ENCODE measurements at places on chromosomes 3 and 15.

GRCh38 chr3:187919048-187919447 lies 173.8 kb upstream of the BCL6 start:
- peak; percentile 20 for DNase-seq

DNA sequence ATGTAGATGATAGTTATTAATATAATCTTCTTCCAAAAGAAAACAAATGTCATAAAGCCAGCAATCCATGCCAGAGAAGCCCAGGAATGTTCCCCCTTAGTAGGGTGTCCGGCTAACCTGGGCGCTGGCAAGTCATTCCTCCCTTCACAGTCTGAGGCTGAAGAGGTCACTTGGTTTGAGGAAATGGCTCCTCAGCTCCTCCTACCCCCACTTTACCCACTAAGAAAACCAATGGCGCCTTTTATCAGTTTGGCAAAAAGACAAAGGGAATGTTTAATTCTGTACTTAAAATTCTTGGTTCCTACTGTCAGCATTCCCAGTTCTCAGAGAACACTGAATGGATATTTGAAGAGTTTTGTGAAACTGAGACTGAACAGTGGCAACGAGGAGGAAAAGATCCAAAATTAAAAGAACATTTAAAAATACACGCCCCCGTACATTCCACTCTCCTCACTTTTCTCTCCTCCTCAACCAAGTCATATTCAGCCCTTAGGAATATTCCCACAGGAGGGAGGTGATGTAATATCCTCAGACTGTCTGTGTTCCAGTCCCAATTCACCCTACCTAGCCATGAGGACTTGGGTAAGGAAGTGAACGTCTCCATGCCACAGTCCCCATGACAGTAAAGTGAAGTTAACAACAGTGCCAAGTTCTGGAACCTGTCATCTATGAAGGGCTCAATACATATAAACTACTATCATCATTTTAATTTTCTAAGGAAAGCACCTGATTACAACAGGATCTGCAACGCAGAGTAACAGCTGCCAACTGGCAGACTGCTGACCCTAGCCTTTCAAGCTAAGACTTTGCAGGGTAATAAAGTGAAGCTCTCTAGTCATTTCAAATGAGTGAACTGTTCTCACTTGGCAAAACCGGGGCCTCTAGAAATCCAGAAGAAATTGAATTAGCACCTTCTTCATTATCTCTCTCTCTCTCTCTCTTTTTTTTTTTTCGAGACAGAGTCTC lies 234.5 kb upstream of the ICE2 start:
- no peak for DNase-seq

GRCh38 chr3:149332227-149332765 lies 1.1 kb downstream of the TM4SF18 start:
- no peak for DNase-seq

GRCh38 chr15:63430766-63431451 lies 49.3 kb upstream of the CA12 start:
- no peak for DNase-seq

GRCh38 chr15:90664650-90665287 lies 52.4 kb upstream of the BLM start:
- DNase-seq: no peak

DNA sequence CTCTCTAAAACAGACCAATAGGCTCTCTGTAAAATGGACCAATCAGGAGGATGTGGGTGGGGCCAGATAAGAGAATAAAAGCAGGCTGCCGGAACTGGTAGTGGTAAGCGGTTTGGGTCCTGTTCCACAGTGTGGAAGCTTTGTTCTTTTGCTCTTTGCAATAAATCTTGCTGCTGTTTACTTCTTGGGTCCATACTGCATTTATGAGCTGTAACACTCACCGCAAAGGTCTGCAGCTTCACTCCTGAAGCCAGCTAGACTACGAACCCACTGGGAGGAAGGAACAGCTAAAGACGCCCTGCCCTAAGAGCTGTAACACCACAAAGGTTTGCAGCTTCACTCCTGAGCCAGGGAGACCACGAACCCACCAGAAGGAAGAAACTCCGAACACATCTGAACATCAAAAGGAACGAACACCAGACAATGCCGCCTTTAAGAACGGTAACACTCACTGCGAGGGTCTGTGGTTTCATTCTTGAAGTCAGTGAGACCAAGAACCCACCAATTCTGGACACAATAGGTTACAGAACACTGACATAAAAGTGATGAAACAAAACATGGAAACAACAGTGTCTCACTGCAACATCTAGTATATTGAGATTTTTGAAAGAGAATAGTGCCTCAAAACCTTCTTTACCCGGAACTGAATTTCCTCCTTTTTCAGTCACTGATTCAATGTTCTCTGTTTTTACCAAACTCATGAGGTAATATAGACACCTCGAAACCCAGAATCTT lies 28.8 kb upstream of the PLSCR2 start:
- DNase-seq: no peak

GRCh38 chr3:99638167-99638948 lies at the start of gene COL8A1:
TSS of gene COL8A1 (plus strand) at chr3:99638594. CDS start at chr3:99790683, 152,089 bp downstream.
- no peak for DNase-seq

GRCh38 chr3:31235062-31235700 lies 297.5 kb upstream of the STT3B start:
- DNase-seq: no peak

GRCh38 chr15:50176869-50177268 lies 5.1 kb upstream of the SLC27A2 start:
- DNase-seq: no peak

DNA sequence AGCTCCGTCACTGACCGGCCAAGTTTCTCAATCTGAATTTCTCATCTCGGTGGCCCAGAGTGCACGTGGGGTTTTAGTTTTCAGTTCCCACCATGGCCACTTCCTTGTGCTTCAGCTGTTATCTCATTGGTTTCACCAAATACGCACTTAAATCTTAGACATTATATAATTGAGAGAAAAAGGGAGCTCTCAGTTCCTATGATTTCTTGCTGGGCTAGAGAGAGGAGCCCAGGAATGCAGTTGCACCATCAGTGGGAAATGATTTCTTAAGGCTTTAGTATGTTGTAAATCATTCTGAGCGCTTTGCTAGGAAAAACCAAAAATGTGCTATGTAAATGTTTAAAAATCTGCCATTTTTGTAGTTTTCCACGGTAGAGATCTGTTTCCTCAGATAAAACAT lies 53.2 kb downstream of the OXNAD1 start:
- no peak for DNase-seq

GRCh38 chr15:81400640-81401236 lies 26.7 kb upstream of the TMC3 start:
- DNase-seq: peak; percentile 16

GRCh38 chr15:81573098-81573746 lies 199.2 kb upstream of the TMC3 start:
- DNase-seq: no peak

DNA sequence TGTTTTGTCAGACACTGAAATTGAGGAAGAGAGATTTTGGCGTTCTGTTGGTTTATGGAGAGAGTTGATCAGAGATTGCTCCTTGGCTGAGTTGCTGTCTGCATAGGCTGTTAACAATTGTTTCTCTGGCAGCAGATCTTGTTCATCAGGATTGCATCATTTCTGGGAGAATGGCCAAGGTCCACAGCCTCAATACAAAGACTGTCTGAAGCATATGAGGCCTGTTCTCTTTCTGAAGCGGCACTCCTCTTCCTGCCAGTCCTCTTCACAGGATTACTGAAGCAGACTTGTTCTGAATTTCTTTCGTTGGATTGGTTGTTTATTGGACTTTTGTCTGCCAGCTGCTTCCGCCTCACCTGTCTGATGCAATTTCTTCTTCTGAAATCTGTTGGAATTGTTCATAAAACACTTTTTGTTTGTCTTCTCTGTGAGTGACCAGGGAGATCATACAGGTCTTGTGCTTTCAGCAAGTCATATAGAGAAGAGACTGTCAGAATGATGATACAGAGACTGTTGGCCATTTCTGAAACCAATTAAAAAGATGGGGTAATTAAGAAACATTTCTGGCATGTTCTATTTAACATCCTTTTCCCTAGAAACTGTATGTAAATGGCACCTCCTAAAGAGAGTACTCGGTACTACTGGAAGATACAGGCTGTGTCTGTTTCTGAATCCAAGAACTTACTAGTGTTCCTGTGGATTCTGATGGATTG lies 25.5 kb downstream of the SETD5 start:
- DNase-seq: no peak

- no peak for DNase-seq
Observed at GRCh38 chr3:193812791-193813500, 219.9 kb downstream of the OPA1 start.

DNA sequence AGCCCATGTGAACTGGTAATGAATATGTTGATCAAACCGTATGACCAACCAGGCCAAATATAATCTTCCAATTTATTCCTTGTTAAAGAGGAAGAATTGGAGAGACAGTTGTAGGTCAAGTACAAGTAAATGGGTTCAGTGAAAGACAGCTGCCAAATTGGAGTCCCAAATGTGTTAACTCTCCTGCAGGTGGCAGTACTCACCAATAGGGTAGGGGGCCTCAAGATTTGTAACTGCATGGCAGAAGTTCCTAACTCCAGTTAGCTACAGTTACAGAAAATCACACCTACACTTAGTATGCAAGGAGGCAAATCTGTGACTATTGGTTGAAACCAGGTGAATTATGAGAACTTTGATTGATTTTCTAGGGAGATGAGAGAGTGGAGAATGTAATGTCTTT lies 278.0 kb downstream of the ZBBX start:
- DNase-seq: no peak

DNA sequence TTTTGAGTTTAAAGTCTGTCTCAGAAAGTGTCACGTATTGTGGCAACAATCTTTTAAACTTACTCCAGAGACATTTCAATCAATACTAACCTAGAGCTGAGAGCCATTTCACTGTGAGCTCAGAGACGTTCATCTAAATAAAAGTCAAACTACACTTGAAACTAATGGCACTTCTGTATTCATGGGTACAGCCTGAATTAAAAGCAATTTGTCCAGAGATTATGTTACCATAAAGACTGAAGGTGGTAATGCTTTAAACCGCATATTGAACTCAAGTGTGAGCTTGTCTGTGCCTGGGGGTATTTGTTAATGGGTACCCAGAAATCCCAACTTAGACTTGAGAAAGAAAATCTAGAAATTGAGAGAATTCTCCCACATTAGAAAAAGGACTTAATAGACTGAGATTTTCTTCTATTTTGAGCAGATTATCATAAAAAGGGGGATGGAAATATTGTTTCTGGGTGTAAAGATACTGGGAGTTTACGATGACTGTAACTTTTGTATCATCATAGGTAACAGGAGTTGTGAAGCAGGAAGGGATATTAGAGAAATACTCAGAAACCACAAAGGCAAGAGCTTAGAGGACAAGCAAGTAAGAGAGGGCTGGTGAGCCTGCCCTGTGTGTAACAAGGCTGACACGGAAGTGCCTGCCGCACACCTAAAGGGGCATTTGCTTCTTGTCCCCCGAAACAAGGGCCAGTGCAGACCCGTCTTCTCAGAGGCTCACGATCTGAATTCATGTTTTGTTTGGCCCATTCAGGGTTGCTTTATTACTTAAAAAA lies 36.9 kb downstream of the LRIG1 start:
- DNase-seq: no peak

DNA sequence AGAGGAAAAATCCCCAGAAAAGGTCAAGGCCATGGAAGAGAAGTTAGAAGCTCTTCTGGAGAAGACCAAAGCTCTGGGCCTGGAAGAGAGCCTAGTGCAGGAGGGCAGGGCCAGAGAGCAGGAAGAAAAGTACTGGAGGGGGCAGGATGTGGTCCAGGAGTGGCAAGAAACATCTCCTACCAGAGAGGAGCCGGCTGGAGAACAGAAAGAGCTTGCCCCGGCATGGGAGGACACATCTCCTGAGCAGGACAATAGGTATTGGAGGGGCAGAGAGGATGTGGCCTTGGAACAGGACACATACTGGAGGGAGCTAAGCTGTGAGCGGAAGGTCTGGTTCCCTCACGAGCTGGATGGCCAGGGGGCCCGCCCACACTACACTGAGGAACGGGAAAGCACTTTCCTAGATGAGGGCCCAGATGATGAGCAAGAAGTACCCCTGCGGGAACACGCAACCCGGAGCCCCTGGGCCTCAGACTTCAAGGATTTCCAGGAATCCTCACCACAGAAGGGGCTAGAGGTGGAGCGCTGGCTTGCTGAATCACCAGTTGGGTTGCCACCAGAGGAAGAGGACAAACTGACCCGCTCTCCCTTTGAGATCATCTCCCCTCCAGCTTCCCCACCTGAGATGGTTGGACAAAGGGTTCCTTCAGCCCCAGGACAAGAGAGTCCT lies 9.0 kb downstream of the MAP1A start:
- no peak for DNase-seq

DNA sequence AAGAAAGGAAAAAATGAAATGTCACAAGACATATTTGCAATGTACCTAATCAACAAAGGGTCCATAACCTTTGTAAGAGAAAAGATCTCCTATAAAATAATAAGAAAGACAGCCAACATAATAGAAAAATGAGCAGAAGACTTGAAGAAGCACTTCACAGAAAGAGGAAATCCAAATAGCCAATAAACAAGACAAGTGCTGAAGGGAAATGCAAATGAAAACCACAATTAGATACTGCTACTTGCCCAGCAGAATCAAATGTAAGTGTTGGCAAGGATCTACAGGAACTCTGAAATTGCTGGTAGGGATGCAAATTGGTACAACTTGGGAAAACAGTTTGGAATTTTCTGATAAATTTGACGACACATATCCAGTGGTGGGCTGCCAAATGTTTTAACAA lies 15.1 kb upstream of the TOPAZ1 start:
- no peak for DNase-seq

DNA sequence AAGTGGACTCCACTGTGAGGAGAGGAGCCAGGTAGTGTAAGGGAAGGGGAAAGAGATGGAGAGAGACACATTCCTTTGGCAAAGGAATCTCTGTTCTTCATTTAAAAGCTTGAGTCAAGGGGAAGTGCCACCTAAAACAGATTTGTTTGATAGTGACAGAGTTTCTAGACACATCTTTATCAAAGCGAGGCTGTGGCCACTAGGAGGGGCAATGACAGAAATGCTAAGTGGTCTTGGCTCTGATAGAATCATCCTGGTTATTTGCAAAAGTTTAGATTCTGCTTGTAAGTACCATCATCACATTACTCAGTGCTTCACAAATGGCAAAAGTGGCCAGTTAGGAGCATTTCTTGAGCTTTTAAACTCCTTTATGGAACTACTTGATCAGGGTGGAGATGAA lies 261.4 kb downstream of the CNTN3 start:
- no peak for DNase-seq

GRCh38 chr3:175005881-175006280 lies 146.7 kb downstream of the NAALADL2 start:
- DNase-seq: no peak

GRCh38 chr3:16060945-16061344 lies 113.5 kb upstream of the GALNT15 start:
- no peak for DNase-seq

- DNase-seq: no peak
Observed at GRCh38 chr3:184334470-184335158, 2.8 kb upstream of the FAM131A start.

DNA sequence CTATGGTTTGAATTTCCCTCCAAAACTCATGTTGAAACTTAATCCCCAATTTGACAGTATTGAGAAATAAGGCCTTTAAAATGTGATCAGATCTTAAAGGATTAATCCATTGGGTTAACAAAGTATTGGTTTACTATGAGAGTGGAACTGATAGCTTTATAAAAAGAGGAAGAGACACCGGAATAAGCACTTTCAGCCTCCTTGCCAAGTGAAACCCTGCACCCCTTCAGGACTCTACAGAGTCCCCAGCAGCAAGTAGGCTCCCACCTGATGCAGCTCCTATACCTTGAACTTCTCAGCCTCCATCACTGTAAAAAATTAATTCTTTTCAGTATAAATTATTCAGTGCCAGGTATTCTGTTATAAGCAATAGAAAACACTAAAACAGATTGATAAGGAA lies 348.3 kb downstream of the CGGBP1 start:
- DNase-seq: no peak
